Germinal center (tissue), 1 donor: ENCODE measurements at places on chromosomes 5 and 9.

DNA sequence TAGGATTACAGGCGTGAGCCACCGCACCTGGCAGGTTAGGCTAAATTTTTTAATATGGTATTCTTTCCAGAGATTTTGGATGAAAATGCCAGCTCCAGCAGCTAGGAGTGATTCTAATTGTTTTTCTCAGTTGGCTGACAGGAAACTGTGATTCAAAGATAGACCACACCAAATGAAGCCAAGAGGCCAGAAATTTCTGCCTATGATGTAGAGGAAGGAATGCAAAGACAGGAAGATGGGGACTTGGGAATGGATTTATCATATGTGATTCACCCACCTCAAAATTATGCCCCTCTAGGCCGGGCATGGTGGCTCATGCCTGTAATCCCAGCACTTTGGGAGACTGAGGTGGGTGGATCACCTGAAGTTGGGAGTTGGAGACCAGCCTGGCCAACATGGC lies 53.3 kb downstream of the UGCG start:
- no peak for DNase-seq

GRCh38 chr9:12595400-12595799 lies 97.8 kb upstream of the TYRP1 start:
- DNase-seq, result no peak

DNA sequence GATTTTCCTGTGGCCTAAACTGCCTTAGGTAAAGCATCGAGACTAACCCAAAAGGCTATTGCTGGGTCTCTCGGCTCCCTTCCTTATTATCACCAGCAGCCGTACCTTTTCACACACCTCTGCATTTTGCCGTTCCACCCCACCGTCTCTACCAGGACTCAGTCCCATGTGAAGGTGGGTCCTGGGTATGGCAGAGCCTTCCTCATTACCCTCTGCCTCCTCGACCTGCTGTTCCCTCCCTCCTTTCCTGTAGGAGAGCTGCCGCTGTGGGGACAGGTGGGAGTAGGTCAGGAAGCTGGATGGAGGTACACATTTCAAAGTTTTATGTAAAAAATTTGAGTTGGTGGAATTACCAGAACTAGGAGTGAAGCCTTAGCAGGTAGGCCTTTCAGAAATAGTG lies 1.8 kb downstream of the CCL28 start:
- no peak for DNase-seq

GRCh38 chr9:95129476-95130291 lies 187.8 kb downstream of the FANCC start:
- no peak for DNase-seq

GRCh38 chr9:93510041-93510440 lies 56.7 kb upstream of the FAM120AOS start:
- no peak for DNase-seq

GRCh38 chr9:36832164-36832795 lies 201.8 kb downstream of the PAX5 start:
- no peak for DNase-seq

DNA sequence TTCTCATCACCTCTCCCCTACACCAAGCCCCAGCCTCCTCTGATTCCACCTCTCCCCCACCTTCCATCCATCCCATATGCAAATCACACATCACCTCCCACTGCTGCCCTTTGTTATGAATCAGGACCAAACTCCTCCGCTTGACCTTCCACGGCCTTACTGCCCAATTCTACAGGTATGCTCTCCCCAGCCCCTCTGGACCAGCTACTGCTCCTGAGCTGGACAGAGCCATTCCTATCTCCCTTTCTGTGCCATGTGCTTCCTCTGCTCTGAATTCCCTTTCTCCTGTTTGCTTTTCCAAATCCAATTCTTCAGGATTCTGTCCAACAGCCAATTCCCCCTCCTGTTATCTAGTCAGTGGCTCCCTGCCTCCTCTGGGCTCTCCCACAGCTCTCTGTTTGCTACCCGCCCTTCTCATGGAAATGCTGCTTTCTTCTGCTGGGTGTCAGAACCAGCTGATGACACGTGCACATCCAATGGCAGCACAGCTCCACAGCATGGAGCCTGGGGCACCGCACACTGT lies 8.3 kb downstream of the FABP6 start:
- DNase-seq, result no peak

GRCh38 chr5:4206127-4206526 lies 610.5 kb downstream of the IRX1 start:
- DNase-seq, result no peak

DNA sequence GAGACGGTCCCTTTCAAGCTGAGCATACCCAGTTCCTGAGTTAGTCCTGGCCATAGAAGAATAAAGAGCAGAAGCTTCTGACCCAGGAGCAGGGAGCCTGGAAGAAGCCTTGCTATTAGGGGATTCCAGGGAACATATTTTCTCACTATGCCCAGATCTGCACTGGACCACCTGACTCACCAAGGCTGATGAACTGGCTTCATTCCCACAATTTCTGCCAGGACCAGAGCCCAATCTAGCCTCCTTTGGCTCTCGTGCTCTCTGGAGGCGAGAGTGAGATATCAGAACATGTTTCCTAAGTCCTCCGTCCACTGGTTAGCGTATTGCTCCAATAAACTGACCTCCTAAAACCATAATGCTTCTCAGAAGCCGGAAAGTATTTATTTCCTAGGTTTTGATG lies 9.9 kb downstream of the GABBR2 start:
- DNase-seq, result no peak

- no peak for DNase-seq
Measured at GRCh38 chr9:21836437-21837161, 34.2 kb downstream of the MTAP start.

GRCh38 chr5:56228631-56229030 lies 4.5 kb downstream of the ANKRD55 start:
- DNase-seq, result no peak

- DNase-seq, result no peak
Measured at GRCh38 chr9:97706246-97706645, 9.1 kb upstream of the XPA start.
